Activated naive CD4-positive, alpha-beta T cell (primary cell): ENCODE measurements at places on chromosomes 5 and 9.

DNA sequence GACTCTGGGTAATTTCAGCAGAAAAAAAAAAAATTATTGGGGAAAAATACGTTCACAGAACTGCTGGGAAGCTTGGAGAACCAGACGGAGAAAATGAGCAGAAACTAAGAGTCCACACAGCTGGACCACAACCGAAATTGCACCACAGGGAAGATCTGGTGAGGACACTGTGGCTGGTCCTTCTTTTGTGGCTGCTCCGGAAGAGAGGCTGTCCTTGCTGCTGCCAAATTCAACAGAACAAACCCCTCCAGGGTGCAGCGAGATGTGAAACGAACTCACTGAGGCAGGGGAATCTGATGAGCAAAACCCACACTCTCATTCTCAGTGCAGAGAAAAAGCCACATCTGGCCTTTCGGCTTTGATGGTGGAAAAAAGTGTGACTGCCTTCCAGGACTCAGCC, 200.0 kb downstream of the ACTL7B start:
- no peak for DNase-seq

DNA sequence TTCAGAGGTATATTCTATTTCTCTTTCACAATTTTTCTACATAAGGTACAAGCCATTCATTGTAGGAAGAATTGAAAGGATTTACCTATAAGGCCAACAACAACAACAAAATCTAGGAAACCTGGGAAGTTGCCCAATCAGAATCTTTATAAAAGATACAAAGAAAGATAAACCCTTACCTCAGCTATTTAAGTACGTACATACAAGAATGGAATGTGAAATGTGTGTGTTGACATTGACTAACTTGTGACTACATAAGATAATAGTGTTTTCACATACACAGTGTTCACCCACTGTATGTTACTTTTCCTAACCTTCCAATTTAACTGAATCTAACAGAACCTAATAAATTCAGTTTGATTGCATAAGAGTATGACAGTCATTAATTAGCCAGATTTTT, 154.1 kb downstream of the ADAMTS6 start:
- no peak for DNase-seq

- no peak for DNase-seq
These were observed 29.2 kb downstream of the IZUMO3 start for GRCh38 chr9:24516463-24516862.

DNA sequence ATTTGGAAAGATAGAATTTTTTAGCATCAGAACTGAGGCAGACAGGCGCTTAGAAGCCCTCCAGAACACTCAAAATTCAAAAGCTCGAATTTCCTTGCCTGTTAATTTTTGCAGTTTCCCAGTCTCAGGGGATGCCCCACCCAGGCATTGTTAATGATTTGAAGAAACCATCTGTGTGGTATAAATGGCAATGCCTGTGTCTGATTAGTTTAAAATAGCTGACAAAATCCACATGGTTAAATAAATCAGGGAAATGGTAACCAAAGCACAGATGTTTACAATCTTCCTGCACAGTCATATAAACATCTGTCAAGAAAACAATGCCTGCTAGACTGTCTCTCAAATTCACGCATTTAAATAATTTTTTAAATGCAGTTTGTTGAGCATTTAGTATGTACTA, 185.2 kb upstream of the RGMB start:
- DNase-seq = no peak

GRCh38 chr9:97856857-97857605, 4.0 kb downstream of the FOXE1 start:
- DNase-seq = no peak

GRCh38 chr9:129400001-129400970, 220.6 kb downstream of the C9orf50 start:
- DNase-seq = no peak

DNA sequence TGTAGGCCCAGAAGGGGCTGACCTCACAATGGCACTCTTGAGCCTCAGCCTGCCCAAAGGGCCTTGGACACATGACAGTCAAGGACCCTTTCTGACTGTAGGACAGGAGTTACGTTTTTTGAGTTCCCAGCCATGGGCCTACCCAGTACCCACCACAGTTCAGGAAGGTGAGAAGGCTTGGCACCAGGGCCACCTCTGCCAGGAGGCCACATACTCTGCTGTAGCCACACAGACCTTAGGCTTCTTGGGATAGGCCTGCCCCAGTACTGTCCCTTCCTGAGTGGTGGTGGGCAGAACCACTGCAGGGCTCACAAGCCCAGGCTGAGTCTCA, 12.8 kb downstream of the PDLIM4 start:
- DNase-seq = no peak

- DNase-seq = no peak
These were observed 35.8 kb upstream of the FER start for GRCh38 chr5:108711898-108712297.
